ENCODE measurements at places on chromosomes 11 and 22.

DNA sequence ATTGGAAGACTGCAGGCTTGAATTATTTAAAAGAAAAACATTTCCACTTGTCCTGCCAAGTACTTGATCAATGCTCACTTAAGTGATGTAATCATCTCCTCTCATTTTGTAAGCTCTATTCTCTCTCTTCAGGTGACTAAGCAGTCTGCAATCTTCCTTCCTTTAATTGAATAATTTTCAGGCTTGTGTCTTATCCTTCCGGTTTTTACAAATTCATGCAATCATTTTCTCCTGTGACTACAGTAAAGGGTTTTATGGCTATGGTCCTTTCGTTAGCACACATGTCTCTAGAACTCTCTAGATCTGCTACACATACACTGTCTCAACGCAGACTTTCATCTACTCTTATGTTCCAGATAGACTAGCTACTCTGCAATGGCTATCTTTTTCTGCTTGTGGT, 12.6 kb upstream of the UPB1 start:
- peak; percentile 84 for DNase-seq

DNA sequence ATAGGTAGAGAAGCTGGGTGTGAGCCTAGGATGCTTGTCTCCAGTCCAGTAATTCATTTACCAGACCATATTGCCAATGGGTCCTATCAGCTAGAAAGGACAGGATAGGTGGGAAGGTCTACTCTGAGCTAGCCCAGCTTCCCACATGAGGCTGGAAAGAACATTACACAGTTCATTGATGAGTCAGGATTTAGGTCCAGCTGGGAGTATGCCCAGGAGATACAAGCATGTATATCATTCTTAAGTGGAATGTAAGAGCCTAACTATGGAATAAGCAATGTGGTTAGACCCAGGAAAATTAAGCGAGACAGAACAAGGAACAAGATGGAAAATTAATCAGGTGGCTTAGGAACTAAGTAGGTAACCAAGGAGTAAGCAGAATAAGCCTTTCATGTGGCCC, 59.0 kb upstream of the TBCEL start:
- DNase-seq = no peak

- DNase-seq = peak; percentile 84
These were observed 14.6 kb upstream of the MIAT start for GRCh38 chr22:26642465-26643417.

- no peak for DNase-seq
These were observed 184.6 kb upstream of the CARD18 start for GRCh38 chr11:105324156-105324555.

- no peak for DNase-seq
These were observed 72.3 kb upstream of the TP53I11 start for GRCh38 chr11:45023065-45023365.

DNA sequence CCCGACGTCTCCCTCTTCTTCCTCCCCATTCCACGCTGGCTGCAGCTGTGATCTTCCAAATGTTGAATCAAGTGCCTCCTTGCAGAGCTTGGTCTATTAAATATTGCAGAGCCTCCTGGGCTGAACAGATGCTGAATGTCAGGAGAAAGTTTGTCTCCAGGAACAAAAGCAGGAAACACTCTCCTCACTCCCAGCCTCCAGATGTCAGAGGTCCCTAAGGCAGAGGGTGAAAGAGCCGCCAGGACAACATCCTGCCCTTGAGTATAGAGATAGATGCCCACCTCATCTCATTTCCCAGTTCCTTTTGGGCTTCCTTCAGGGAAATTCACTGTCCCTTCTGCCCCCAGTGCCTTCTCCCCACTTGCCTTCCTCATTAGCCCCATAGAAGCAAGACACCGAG, 40.8 kb upstream of the IGSF9B start:
- no peak for DNase-seq

DNA sequence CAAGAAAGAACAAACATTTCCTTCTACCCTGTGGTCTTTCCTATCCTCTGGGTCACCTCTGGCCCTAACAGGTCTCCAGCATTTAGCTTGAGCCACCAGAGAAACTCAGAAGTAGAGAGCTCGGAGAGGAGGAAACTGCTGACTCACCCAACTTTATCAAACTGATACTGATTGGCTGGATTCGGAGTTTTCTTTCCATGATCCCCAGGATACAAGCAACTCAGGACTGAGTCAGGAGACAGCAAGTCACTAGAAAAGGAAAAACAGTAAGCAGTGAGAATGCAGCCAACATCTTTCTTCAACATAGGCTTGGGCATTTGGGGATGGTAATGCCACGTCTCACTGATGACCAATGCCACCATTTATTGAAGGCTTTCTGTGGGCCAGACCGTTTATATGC, 32.7 kb downstream of the THOC5 start:
- no peak for DNase-seq

DNA sequence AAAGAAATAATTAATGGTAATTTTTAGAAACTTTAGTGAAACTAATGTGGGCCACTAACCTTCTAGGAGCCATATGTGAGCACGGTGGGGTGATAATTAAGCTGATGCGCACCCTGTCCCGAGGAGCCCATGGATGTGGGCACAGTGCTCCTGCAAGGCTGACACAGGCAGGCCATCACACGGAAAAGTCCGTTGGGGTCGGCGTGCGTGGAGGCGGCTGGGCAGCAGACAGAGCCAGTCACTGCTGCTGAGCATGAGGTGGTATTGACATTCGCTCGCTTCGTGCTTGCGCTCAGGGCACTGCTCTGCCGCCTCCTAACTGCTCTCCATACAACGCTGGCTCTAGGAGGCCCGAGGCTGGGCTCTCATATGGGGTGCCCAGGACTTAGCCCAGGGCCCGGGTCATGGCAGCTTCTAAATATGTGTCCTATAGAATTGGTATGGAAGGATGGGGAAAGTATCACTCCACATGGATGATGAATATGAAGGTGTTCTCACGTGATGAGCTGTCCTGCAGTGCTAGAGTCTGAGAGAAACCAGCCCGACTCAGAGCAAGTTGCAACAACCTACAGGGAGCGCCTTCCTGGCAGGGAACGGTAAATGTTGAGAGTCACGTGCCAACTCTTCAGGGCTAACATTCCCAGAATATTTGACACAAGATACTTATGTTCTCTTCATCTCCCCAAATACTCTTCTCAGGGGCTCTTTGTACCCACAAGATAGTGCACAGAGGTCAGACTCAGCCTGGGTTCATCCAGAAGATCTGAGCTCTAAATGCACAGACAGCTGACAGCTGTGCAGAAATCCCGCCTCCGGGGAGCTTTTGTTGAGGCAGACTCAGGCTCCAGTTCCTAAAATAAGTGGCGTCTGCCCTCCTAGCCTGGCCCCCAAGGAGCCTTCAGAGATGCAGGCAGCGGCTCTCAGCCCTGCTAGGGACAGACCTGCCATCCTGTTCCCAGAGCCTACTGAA, 50.6 kb upstream of the ARFGAP3 start:
- DNase-seq = no peak

GRCh38 chr22:29031227-29032011, 30.2 kb downstream of the C22orf31 start:
- no peak for DNase-seq

- DNase-seq = no peak
These were observed 13.7 kb downstream of the CSTF3 start for GRCh38 chr11:33147559-33147958.

Measured in NB4 (cell line).